NCI-H1930 (cell line): ENCODE measurements at places on chromosomes 1 and 21.

GRCh38 chr21:34606621-34607020 is 8.3 kb downstream of the RCAN1 start:
- no peak for DNase-seq

GRCh38 chr1:198901266-198901665 is 262.4 kb downstream of the PTPRC start:
- no peak for DNase-seq

- DNase-seq: no peak
These were observed 81.3 kb downstream of the SYF2 start for GRCh38 chr1:25150985-25151495.

- DNase-seq: no peak
These were observed 33.4 kb upstream of the SMYD2 start for GRCh38 chr1:214247501-214248041.

DNA sequence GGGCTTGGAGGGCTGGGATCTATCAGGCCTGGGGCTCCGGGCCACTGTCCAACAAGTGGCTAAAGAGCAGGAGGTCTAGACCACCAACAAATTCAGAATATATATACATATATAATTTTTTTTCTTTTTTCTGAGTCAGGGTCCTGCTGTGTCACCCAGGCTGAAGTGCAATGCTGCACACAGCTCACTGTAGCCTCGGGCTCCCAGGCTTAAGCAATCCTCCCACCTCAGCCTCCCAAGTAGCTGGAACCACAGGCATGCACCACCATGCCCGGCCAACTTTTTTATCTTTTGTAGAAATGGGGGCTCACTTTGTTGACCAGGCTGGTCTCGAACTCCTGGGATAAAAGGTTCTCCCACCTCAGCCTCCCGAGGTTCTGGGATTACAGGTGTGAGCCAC is 6.8 kb upstream of the LAPTM5 start:
- DNase-seq: no peak

GRCh38 chr1:233620065-233620464 is 6.2 kb downstream of the KCNK1 start:
- no peak for DNase-seq

- no peak for DNase-seq
These were observed 1.5 kb upstream of the CRABP2 start for GRCh38 chr1:156706657-156707416.

DNA sequence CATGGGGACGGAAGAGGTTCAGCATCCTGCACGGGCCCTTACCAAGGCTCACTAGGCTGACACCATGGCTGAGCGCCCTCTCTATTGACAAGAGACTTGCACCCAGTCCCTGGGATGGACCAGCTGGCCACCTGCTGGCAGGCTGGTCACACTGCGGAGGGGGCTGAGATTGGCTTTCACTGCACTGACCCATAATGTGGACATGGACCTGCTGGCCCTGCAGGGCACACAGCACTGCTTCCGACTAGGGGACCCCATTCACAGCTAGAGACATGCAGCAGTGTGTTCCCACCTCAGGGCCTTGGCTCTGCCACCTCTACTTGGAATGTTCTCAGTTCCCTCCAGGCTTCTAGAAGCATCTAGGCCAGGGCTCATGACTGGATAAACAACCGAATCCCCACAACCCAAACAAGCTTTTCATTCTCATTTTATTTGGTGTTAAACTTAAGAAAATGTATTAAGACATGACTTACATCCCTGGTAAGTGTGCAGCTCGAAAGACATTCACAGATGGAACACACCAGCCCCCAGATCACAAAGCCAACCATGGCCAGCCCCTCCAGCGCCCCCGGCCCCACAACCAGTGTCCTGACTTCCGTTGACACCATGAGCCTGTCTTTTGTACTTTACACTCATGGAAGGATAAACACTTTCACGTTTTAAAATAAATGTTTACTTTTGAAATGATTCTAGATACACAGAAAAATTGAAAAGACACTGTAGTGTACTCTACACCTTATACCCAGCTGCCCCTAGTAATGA is 9.3 kb upstream of the SRARP start:
- no peak for DNase-seq

DNA sequence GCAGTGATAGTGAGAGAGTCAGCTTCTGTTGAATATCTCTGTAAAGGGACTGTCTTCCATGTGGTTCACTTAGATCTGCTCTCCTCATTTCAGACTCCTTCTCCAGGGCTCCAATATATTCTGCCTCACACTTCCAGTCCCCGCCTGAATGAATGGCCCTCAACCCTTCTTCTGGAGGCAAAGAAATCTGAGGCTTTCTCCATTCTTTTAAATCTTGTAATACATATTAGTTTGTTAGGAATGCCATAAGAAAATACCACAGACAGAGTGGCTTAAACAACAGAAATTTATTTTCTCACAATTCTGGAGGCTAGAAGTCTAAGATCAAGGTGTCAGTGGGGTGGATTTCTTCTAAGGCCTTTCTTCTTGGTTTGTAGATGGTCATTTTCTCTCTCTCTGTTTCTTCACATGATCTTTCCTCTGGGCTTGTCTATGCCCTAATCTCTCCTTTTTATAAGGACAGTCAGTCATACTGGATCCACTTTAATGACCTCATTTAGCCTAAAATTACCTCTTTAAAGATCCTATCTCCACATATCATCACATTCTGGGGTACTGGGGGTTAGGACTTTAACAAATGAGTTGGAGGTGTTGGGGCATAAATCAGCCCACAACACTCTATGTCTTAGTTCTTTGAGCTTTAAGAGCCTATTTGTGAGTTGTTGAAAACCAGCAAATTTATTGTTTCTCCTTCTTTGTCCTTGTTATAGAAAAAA is 128.5 kb upstream of the KCNK2 start:
- DNase-seq: no peak

DNA sequence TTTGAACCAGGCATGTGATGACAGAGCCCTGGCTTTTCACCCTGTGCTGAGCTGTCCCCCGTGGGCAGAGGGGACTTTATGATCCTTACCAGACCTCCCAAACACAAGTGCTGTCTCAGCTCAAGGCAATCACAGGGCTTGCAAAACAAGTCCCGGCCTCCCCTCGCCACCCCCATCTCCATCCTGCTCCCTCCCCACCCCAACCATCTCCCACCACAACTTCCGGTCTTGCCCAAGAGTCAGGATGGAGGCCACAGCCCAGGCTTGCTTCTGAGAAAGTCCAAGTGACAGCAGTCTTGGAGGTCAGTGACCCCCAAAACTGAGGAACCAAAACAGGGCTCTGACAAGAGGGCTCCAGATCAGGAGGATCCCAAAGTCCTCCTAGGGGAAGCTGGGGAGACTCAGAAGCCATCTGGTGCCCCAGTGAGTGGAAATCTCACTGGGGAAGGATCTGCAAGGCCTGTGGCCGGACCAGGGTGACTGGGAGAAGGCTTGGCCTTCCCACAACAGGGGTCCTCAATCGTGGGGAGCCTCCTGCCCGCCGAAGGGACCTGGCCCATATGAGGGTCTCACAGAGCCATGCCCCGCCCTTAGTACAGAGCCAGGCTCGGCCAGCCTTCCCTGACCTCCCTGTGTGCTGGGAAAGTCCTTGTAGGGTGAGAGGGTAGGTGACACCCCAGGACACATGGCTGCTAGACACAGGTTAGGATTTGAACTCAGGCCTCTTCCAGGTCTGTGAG is 4.5 kb upstream of the SDC3 start:
- no peak for DNase-seq

- DNase-seq: no peak
These were observed 38.2 kb upstream of the CSF3R start for GRCh38 chr1:36520771-36521420.

DNA sequence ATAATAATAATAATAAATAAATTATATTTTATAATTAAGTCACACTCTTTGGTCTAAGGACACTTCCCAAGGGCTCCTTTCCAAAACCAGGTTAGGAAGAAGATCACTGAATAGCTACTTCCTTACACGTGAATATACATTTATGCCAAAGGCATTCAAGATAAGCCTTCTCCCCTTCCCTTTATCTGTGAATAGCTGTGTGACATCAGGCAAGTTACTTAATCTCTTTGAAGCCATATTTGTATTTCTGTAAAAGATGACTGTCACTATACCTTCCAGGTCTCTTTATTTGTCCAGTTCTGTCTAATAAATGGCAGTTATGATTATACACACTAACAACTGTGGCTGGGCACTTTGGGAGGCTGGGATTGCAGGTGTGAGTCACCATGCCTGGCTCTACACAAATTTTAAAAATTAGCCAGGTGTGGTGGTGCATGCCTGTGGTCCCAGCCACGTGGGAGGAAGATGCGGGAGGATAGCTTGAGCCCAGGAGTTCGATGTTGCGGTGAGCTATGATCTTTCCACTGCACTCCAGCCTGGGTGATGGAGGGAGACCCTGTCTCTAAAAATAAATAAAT is 5.5 kb upstream of the RNF11 start:
- DNase-seq: no peak

DNA sequence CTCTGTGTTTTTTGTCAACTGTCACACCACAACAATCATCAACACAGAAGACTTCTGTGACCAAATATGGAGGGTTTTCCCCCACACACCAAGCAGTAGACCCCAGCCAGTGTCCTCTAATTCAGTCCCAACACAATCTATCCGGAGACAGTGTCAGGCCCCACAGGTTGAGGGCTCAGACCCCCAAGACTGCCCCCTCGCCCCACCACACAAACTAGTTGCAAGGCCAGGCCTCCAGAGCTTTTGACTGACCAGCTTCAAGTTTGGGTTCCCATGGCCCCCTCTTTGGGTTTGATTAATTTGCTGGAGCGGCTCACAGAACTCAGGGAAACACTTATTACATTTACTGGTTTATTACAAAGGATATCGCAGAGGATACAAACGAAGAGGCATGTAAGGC is 37.2 kb downstream of the NEK2 start:
- no peak for DNase-seq
